ENCODE measurements at places on chromosomes 6 and 20.

DNA sequence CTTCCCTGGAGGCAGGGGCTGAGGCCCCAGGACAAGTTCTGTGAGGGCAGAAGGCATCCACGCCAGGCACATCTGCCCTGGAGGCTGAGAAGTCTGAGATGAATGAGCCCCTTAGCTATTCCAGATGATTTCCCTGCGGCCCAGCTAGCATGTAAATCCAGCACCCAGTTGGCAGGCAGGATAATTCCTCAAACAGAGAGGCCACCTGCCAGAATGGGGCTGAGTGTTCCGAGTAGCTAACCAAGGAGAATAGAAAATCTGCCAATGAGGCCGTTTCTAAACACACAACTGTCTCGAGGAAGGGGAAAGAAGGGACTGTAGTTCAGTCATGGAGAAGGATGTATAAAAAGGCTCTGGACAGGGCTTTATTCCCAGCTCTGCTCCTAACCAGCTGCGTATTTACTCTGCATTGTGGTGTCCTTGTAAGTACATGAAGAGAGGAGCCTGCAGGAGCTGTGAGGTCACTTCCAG lies 211.4 kb upstream of the CDYL start:
- no peak for DNase-seq

DNA sequence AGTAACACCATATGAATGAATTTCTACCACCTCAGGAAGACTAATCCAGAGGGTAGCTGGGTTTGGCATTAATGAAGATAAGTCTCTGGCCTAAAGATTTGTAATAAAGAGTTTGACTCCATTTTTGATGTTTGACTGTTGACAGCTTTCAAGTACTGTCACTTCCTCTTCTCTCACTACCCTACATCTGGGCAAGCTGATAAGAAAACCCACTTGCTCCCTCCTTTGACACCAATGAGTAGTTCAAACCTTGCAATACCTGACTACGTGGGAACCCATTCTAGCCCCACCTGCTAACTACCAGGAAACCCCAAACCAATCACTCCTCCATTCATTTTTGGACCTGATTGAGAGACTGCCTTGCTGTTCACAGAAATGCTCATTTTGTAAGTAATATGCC lies 621.5 kb downstream of the TENT5A start:
- no peak for DNase-seq

DNA sequence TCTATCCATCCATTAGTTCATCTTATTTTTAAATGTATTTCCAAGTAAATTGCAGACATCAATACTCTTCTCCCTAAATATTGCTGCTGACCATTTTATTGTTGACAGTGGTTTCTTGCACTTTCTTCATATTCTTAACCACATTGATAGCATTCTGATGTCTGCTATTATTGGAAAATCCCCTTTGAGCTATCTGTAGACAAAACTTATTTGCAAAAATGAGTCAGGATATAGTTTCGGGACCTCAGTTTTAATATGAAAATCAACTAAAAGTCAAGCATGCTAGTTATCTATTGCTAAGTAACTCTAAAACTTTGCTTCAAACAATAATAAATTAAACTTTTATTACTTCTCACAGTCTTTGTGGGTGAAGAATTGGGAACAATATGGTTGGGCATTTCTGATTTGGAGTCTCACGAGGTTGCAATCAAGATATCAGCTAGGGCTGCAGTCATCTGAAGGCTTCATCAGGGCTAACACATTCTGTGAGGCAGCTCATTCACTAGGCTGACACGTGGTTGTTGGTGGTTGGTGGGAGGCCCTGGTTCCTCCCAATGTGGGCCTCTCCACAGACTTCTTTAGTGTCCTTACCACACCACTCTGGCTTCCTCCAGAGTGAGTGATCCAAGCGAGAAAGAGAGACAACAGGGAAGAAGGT lies 32.7 kb downstream of the CD109 start:
- DNase-seq, result no peak

- DNase-seq, result no peak
These were observed 133.5 kb upstream of the ADGRF1 start for GRCh38 chr6:47175656-47176055.

- DNase-seq, result no peak
These were observed 336.0 kb downstream of the QKI start for GRCh38 chr6:163750431-163751031.

DNA sequence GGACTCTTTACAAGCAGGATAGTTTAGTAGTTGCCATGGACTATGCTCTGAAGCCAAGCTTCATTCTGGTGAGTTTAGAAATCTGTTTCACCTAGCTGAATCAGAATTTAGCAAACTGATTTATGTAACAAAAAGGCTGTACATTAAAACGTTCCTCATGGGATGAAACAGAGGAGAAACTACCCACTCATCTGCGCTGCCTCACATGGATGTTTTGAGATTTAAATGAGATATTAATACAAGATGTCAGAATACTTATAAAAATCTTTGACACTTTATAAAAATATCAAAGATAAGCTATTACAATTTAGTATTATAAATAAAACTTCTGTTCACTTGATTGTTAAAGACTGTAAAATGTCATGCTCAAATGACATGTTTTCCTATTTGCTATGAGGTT lies 16.8 kb downstream of the RUNX2 start:
- DNase-seq, result no peak

- no peak for DNase-seq
These were observed 31.1 kb downstream of the CNKSR3 start for GRCh38 chr6:154479351-154479769.
